ENCODE measurements at places on chromosomes 13 and 19.

DNA sequence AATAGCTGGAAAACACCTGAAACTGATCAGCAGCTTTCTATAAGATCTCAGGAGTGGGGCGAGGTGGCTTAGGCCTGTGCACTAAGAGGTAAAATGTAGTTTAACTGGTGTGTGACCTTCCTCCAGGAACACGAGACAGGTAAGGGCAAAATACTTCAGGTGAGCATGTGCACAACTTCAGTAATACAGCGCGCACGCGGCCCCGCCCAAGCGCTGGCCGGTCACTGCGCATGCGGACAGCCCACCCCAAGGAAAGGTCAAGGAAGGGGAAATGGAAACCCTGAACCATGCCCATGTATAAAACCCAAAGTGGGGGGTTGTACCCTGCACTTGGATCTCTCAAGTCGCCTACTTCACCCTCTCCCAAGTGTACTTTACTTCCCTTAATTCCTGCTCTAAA is 49.4 kb upstream of the ARHGEF7 start:
- no peak for DNase-seq

DNA sequence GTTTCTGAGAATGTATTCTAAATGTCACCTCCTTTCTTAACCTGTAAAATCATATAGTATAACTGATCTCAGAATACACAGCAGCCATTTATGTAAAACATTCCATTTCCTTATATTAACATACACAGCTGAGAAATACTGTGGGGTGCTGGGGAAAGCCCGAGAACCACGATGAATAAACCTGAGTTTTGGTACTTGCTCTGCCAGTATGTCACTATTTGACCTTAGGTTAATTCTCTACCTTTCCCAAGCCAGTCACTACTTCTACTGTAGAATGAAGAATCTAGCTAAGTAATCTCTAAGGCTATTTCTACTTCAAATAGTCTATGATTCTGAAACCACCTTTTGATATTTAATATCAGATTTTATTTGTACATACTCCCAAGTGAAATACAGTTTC is 173.7 kb downstream of the TBC1D4 start:
- DNase-seq = no peak

- DNase-seq = no peak
Observed at GRCh38 chr13:43074824-43075510, 51.6 kb downstream of the DNAJC15 start.

DNA sequence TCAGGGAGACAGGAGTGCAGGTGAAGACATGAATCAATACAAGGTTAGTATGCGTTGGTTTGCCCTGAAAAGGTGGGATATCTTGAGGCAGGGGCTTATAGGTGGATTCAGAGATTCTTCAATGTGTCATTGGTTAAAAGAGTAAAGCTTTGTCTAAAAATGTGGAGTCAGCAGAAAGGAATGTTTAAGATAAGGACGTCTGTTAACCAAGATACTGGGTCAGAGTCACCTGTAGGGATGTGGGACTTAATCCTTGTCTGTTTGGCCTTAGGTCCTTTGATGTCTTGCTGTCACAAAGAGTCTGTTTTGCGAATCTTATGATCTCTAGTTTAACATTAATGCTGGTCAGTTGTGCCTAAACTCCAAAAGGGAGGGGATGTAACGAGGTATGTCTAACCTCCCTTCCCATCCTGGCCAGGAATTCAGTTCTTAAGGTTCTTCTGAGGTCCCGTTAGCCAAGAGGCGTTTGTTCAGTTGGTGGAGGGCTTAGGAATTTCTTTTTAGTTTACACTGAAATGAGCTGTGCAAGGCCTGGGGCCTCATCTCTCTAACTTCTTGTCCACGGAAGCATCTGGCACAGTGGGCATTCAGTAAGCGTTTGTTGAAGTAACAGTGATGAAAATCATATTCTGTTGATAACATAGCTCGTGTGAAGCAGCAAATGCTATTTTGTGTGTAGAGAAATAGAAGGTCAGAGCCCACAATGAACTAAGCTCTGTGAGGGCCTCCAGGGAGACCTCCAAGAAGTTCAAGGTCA is 96.2 kb upstream of the RNF113B start:
- no peak for DNase-seq

DNA sequence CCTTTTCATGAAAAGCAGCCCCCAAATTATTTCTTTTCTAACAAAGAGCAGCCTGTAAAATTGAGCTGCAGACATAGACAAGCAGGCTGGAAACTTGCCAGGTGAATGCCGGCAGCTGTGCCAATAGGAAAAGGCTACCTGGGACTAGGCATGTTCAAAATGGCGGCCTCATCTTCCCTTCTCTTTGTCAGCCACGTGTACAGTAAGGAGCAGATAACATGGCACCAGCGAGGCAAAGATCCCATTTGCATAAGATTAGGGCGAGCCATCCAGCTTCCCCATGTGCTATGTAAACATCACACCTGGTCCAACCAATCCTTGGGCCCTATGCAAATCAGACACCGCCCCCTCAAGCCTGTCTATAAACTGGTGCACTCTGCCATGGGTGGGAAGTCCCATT is 31.2 kb upstream of the CACNA1A start:
- no peak for DNase-seq

DNA sequence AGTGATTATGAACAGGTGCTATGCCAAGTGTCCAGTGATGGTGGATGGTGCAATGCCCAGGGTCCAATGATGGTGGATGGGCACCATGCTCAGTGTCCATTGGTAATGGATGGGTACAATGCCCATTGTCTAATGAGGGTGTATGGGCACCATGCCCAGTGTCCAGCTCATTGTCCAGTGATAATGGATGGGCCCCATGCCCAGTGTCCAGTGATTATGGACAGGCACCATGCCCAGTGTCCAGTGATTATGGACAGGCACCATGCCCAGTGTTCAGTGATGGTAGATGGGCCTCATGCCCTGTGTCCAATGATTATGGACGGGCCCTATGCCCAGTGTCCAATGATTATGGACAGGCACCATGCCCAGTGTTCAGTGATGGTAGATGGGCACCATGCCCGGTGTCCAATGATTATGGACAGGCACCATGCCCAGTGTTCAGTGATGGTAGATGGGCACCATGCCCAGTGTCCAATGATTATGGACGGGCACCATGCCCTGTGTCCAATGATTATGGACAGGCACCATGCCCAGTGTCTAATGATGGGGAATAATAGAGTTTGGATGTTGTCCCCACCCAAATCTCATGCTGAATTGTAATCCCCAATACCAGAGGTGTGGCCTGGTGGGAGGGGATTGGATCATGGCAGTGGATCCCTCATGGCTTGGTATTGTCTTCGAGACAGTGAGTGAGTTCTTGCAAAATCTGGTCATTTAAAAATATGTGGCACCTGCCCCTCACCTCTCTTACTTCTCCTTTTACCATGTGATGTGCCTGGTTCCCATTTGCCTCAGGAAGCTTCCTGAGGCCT is 87.8 kb downstream of the ANKRD10 start:
- no peak for DNase-seq

- DNase-seq = no peak
Observed at GRCh38 chr13:58704953-58705352, 1073.4 kb downstream of the PCDH17 start.

DNA sequence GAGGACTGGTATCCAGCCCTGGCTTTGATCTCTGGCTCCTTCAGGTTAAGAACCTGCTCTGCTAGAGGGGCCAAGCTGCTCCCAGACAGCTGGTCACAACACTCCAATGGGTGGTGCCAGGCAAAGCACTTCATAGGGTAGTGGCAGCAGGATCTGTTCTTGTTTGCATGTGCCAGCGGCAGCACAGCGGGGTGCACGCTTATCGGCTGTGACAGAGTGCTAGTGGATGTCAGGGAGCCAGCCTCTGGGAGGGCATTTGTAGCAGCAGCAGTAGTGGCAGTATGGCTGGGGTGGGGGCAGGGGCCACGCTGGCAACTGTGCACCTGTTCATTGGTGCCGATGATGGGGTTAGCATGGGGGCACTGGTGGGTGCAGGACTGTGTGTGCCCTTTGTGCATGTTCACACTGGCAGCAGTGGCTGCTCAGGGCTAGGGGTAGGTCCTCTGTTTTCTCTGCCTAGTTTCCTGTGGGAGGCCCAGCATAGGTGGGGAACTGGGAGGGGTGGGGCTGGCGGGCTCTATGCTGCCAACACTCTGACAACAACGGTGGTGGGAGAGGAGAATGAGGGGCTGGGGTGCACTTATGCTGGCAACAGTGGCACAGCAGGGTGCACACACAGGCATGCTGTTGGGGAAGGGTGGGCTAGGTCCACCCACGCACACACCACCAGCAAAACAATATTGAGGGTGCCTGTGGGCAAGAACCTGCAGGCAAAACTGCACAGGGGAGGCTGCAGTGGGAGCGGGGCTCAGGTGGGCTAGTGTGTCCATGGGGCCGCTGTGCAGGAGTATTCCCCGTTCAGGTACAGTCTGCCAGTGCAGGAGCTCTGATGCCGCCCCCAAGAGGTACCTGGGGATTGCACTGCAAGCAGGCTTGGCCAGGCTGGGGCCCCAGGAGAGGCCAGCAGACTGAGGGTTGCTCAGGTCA is 19.3 kb downstream of the AP1M1 start:
- no peak for DNase-seq

GRCh38 chr13:23160638-23161480 is 19.9 kb upstream of the SGCG start:
- no peak for DNase-seq

GRCh38 chr19:38304866-38305429 is 897 bp downstream of the C19orf33 start:
- DNase-seq = no peak

DNA sequence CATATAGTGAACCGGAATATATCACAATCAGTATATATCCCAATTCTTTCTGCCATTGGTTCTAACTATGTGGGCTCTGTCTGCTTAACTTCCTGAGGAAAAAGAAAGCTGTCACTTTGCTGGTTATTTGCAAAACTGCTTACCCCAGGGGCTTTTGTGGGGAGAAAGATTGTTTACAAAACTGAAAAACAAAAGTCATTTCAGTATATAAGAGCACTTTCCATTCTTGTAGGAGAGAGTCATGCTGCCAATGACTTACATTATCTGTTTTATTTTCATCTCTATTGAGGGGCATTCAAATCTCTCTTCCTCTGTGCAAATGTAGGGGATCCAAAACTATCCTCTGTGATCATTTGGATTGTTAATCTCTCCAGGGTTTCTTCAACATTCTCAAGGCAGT is 3.2 kb upstream of the HS6ST3 start:
- DNase-seq = no peak

- no peak for DNase-seq
Observed at GRCh38 chr13:110528911-110529310, 32.6 kb downstream of the RAB20 start.

DNA sequence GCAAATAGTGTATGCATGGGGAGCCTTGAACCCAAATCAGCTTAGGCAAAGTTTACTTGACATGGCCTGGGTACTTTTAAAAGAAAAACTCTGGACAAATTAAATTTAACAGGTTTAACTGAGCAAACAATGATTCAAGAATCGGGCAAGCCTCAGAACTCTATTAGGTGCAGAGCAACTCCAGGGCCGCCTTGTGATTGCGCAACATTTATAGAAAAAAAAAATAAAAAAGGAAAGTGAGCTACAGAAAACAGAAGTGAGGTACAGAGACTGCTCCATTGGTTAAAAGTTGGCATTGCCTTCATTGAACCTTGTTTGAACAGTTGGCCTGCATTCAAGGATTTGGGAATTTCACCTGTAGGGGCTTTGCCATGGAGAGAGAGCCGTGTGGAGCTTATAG is 421.0 kb upstream of the TSHZ3 start:
- DNase-seq = no peak

DNA sequence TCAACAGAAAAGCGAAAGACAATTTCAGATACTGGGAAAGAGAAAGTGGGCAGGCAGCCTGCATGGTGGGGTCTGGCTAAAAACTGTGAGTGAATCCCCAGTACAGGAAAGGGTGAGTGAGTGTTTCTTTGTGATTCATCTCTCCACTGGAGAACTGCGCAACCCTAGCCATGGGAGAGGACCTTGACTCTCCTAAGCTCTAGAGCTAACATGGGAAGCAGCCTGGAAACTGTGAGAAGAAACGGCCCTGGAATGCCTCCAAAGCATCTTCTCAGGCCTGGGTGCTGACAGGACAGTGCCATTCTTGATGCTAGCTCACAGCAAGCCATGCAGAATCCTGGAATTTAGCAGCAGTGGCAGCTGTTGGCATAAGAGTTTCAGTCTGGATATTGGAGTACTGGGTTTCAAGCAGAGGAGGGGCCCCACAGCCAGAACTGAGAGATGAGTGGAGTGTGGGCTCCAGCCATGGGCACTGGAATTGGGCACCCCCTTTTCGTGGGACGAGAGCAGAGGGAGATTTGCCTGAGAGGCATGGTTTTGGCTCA is 18.7 kb upstream of the SLAIN1 start:
- no peak for DNase-seq

DNA sequence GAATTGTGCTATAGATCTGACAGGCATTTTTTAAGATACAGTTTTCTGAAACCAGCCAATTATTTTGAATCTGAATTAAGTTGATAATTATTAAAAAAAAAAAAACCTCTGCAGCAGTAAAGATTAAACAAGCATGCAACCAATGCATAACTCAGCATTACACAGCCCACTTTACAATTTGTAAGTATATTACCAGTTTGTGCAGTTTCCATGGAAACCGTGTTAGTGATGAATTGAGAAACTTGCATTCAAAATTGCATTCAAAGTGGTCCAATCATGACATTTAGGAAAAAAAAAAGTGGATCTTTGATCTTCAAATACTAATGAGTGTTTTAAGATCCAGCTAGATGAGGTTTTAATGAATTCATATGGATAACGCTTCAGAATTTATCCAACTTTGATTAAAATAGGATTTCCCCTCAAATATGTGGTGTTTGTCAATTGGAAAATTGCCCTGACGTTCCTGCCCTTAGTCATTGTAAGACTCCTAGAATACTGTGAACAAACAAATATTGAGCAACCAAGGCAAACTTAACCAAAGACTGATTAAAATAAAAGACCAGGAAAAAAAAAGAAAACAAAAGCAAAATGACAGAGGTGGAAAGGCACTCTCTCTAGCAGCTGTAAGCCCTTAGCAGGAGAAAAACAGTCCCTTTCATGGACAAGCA is 314.8 kb upstream of the MAB21L1 start:
- DNase-seq = peak; percentile 31

- DNase-seq = no peak
Observed at GRCh38 chr19:4656102-4656501, 14.0 kb downstream of the MYDGF start.

GRCh38 chr13:111659842-111660241 is 339.4 kb downstream of the TEX29 start:
- no peak for DNase-seq

GRCh38 chr19:9622531-9622930 is 1.5 kb upstream of the ZNF561 start:
- no peak for DNase-seq

- DNase-seq = no peak
Observed at GRCh38 chr19:3867971-3868769, 668 bp downstream of the ZFR2 start.
